ENCODE measurements at places on chromosomes 7 and 10. TPM values are rescaled to one million over a fixed set of nuclear protein-coding genes. Genes with fewer than 3 reads are reported as not detected.
A peak's percentile ranks its signal among the peaks of the same experiment; 100 is the strongest.

MMD2 gene
- not detected for total RNA-seq

NEUROD6 gene
- not detected for total RNA-seq

PPP1R3A gene
- total RNA-seq, result not detected

KIAA1217 gene
- 57.7 TPM for total RNA-seq

ITPRID1 gene
- not detected for total RNA-seq

NYAP1 gene
- total RNA-seq, result 3.6 TPM

CALHM3 gene
- total RNA-seq, result not detected

INHBA gene
- total RNA-seq, result 0.35 TPM

STMP1 gene
- 20.8 TPM for total RNA-seq

LDB3 gene
- total RNA-seq, result 0.33 TPM

- H3K36me3 ChIP-seq, result no peaks in the 10 kb centered on the region
- H3K4me1 ChIP-seq, result peaks cover 6% of the 10 kb centered on the region
- no peak overlapping the region for H3K4me3 ChIP-seq
- no peak overlapping the region for H3K27ac ChIP-seq
- no peak for DNase-seq
These were observed 50.7 kb upstream of the RPA3 start for GRCh38 chr7:7768977-7769709.

GRCh38 chr10:104811166-104811565, 170.1 kb downstream of the SORCS3 start:
- DNase-seq, result no peak
- H3K27me3 ChIP-seq, result no peaks in the 10 kb centered on the region
- no peak overlapping the region for H3K27ac ChIP-seq
- no peaks in the 10 kb centered on the region for H3K4me1 ChIP-seq
- H3K4me3 ChIP-seq, result no peak overlapping the region
- H3K36me3 ChIP-seq, result no peaks in the 10 kb centered on the region

DNA sequence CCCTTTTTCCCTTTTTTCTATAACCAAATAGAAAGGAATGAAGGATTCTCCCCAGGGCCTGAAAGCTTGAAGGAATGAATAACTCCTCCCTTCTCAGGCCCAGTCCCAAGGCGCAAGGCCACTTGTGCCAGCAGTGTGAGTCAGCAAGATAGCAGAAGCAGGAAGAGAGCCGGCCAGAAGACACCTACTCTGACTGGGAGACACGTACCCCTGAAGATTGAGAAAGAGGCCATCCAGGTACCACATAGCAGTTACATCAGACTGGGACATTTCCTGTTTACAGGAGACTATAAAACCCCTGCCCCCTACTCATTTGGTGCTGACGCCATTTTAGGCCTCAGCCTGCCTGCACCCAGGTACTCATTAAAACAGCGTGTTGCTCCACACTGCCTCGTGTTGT, 65.5 kb downstream of the LRRC17 start:
- peaks cover 14% of the 10 kb centered on the region for H3K4me1 ChIP-seq
- no peaks in the 10 kb centered on the region for H3K27me3 ChIP-seq
- H3K4me3 ChIP-seq, result no peak overlapping the region
- H3K27ac ChIP-seq, result peak overlapping the region; percentile 37

DNA sequence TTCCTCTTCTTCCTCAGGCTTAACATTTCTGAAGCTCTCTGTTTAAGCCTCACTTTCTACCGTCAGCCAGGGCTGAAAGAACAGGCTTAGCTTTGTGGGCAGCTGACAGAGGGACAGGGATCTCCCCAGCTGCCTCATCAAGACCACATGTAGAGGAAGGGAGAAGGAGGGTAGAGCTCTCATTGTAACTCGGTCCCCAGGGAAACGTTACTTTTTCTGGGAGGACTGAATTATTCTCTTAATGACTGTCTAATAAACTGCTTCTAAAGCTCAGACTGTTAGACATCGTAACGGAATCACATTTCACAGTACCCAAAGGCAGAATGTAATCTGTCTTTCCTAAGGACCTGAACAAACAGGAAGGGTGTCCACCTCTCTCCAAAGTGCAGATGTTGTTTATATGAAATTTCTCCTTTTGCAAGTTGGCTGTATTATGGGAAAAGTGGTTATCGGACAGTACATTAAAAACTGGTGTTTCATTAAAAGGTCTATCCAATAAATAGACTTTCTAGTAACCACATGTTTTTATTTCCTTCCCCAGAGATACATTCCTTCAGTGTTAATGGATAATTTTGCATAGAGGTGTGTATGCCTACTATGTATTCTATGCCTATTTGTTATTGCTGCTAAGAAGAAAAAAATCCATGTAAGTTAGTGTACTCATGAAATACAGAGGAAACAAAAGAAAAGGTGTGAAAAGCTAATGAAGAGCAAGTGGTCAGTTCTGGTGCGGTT, 144.2 kb downstream of the CTTNBP2 start:
- H3K4me1 ChIP-seq, result no peaks in the 10 kb centered on the region
- H3K36me3 ChIP-seq, result no peaks in the 10 kb centered on the region
- H3K4me3 ChIP-seq, result no peak overlapping the region
- DNase-seq, result no peak
- no peak overlapping the region for H3K27ac ChIP-seq

DNA sequence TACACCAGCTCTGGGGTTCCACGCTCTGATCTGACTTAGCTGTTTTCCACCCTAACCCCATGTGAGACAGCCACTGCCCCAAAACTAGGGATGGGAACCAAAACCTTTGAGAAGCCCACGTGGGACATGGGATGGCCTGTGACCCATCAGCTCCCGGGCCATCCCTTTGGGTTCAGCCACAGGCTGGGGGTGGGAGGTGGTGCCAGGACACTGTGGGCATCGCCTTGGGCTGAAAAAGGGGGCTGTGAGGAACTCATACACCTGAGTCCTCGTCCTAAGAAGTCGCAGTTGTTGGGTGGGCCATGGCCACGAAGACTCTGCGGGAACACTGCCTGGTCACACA, 379.1 kb downstream of the DNAJB6 start:
- H3K4me3 ChIP-seq, result no peak overlapping the region
- no peak for DNase-seq
- no peaks in the 10 kb centered on the region for H3K36me3 ChIP-seq

DNA sequence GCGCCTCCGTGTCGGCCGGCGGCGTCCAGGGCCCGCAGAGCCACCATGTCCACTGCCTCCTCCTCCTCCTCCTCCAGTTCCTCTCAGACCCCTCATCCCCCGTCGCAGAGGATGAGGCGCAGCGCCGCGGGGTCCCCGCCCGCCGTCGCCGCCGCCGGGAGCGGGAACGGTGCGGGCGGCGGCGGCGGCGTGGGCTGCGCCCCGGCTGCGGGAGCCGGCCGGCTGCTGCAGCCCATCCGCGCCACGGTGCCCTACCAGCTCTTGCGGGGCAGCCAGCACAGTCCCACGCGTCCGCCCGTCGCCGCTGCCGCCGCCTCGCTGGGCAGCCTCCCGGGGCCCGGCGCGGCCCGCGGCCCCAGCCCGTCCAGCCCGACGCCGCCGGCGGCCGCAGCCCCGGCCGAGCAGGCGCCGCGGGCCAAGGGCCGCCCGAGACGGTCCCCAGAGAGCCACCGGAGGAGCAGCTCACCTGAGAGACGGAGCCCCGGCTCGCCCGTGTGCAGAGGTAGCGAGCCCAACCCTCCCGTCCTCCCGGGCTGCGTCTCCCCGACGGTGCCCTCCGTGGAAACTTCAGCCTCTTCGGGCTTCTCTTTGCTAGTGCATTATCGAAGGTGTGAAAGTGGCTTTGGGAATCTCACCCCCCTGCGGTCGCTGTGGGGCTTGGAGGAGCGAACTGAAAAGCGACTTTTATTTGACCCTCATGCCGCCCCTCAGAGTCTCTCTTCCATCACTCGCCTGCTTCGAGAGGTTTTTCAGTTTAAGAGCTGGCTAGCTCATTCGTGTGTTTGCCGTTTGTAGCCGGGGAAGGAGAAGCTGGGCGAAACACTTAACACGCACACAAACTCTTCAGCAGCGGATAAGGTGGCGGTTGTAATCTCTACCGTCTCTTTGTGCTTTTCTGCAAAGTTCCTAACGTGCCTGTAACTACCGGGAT, 975 bp downstream of the GLCCI1 start:
- peak overlapping the region; percentile 77 for H3K4me3 ChIP-seq
- DNase-seq, result peak; percentile 31
- H3K27ac ChIP-seq, result peak overlapping the region; percentile 92
- H3K4me1 ChIP-seq, result peaks cover 3% of the 10 kb centered on the region

- H3K36me3 ChIP-seq, result no peaks in the 10 kb centered on the region
- no peaks in the 10 kb centered on the region for H3K27me3 ChIP-seq
- H3K4me1 ChIP-seq, result peaks cover 11% of the 10 kb centered on the region
- DNase-seq, result peak; percentile 55
- H3K4me3 ChIP-seq, result no peak within 1 kb of the TSS
- H3K27ac ChIP-seq, result no peak within 1 kb of the TSS
These were observed at the start of gene COL1A2 for GRCh38 chr7:94394437-94395140. Gene COL1A2 (plus strand): TSS chr7:94394895. CDS start chr7:94395032, 137 bp downstream.

- H3K27me3 ChIP-seq, result no peaks in the 10 kb centered on the region
- peak overlapping the region; percentile 45 for H3K27ac ChIP-seq
- H3K36me3 ChIP-seq, result no peaks in the 10 kb centered on the region
- no peaks in the 10 kb centered on the region for H3K4me1 ChIP-seq
- DNase-seq, result peak; percentile 43
These were observed 412.1 kb upstream of the CELF2 start for GRCh38 chr10:10605551-10606081.

GRCh38 chr10:120827251-120827875, 23.8 kb upstream of the WDR11 start:
- DNase-seq, result no peak
- H3K27ac ChIP-seq, result no peak overlapping the region
- H3K27me3 ChIP-seq, result no peaks in the 10 kb centered on the region
- no peak overlapping the region for H3K4me3 ChIP-seq

All from adrenal gland (tissue), 19 donors.